ENCODE measurements at places on chromosomes 2 and 18. TPM values are rescaled to one million over a fixed set of nuclear protein-coding genes. Genes with fewer than 3 reads are reported as not detected.

DNA sequence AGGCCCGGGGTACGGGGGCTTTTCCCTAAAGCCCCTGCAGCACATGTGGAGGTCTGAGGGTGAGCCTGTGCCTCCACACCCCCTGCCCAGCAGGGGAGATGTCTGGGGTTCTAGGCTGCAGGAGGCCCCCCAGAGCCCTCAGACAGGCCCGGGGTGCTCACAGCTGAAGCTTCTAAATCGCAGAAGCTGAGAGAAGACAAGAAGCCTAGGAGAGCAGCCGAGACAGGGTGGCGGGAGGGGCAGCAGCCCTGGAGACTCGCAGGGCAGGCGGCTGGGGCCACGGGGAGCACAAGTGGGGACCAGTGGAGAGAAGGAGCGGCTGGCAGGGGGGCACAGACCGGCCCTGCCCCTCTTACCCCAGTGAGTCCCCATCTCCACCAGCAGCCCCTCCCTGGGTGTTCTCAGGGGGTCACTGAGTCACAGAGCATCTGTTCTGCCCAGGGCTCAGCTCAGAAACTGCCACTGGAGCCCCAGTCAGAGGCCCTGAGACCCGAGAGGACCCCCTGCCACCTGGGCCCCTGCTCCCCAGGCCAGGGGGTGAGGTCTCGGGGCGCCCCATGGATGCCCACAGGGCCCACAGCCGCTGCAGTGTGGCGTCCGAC, 26.1 kb downstream of the GPC1 start:
- DNase-seq, result no peak

DNA sequence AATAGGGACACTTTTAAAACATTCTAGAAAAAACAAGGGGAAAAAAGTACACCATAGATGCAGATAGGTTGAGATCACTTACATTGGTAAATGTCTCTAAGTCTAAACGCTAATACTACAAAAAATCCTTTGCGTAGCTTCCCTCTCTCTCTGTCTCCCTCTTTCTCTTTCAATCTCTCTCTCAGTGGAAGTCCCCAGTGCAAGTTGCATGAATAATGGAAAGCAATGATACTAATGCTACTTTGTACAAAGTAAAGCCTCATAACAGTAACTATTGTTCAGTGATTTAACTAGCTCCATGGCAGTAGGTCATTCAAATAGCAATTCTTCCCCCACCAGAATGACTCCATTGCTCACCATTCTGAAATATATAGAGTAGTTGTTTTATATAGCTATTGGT, 12.8 kb downstream of the MEIS1 start:
- DNase-seq, result no peak

GRCh38 chr2:44933434-44933951, 8.0 kb upstream of the SIX3 start:
- DNase-seq, result no peak

- no peak for DNase-seq
Observed at GRCh38 chr2:235142601-235143000, 190.8 kb downstream of the SH3BP4 start.

GRCh38 chr2:132733094-132733493, 63.1 kb upstream of the LYPD1 start:
- no peak for DNase-seq

DNA sequence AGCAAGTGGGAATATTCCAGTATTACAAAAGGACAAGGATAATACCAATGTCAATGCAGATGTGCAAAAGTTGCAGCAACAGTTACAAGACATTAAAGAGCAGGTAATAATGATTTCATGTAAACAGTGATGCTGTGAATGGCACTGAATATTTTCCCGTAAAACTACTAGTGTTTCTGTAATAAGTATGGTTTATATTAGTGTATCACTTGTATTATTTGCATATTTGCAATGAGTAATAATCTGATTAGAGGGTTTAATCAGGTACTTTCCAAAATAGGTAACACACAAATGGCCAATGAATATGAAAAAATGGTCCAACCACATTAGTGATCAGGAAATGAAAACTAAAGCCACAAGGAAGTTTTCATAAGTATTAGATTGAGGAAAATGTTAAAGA, 118.0 kb downstream of the MIB1 start:
- no peak for DNase-seq

- DNase-seq, result no peak
Observed at GRCh38 chr2:238854699-238855229, 6.9 kb downstream of the TWIST2 start.

DNA sequence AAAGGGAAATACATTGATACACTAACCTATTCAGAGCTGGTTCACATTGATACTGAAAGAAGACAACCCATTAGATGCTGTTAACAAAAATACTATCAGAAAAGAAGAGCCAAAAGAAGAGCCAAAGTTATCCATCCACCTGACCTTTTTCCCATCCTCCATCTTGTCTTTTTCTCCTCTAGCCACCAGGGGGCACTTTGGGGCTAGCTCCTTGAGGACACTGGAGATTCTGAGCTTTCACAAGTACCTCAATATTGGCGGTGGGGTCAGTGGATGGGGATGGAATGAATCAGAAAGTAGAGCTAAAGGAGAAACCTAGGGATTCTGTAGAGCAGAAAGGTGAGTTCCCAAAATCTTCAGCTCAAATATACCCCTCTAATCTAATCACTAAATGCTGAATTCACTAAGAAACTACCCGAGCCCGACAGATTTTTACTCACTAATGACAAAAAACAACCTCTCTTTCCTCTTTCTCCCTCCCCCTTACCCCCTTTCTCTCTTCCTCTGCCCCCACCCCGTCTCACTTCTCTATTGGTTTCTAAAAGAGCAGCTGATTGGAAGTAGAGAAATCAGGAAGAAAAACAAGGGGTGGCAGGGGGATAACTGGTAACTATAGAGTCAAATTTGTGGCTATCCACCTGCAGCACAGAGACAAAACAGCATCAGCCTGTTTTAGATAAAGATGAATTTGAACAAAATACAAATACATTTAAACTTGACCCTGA, 203.3 kb downstream of the TCF4 start:
- peak; percentile 67 for DNase-seq

GRCh38 chr2:218033590-218034496, 31.0 kb upstream of the TNS1 start:
- no peak for DNase-seq

GRCh38 chr2:19021721-19022120, 336.7 kb downstream of the OSR1 start:
- DNase-seq, result no peak

- DNase-seq, result peak; percentile 72
Observed at GRCh38 chr18:62420513-62421209, 95.6 kb downstream of the TNFRSF11A start.

Gene SPTBN1
- 659 TPM for total RNA-seq

Gene LHCGR
- total RNA-seq, result not detected

Gene MBD5
- total RNA-seq, result 6.1 TPM

Measured in dermis microvascular lymphatic vessel endothelial cell (primary cell).